Stimulated activated memory B cell treated with anti-CD40 and anti-IgM and Interleukin-4, amounts not matched to agents 10 μg/mL and 1 μg/mL and 100 μg/mL, for 72 hours (primary cell): ENCODE measurements at places on chromosomes 1 and 21.
A peak's percentile ranks its signal among the peaks of the same experiment; 100 is the strongest.

GRCh38 chr1:229031481-229032341, 239.2 kb upstream of the RAB4A start:
- H3K36me3 ChIP-seq: no peaks in the 10 kb centered on the region
- no peak overlapping the region for H3K4me3 ChIP-seq
- peaks cover 44% of the 10 kb centered on the region for H3K27me3 ChIP-seq
- ATAC-seq: no peak
- peaks cover 31% of the 10 kb centered on the region for H3K4me1 ChIP-seq
- H3K27ac ChIP-seq: no peak overlapping the region

DNA sequence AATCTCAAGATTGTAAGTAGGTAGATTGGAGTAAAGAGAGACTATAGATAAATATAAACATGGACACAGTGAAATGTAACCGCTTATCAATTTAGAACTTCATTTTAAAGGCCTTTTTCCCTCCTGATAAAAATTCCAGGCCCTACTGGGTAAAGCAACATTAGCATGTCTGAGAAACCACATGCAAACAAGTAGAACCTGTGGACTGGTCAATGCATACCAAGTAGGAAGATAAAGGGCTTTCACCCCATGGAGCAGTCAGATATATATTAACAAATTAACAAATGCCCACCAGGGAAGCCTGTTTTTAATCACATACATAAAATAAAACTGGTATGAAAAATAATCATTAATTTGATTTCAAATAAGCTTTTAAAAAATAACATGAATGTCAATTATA, 8.1 kb downstream of the DPH5 start:
- H3K36me3 ChIP-seq: peaks cover 70% of the 10 kb centered on the region
- ATAC-seq: no peak
- peaks cover 22% of the 10 kb centered on the region for H3K4me1 ChIP-seq
- no peak overlapping the region for H3K4me3 ChIP-seq
- no peak overlapping the region for H3K27ac ChIP-seq

DNA sequence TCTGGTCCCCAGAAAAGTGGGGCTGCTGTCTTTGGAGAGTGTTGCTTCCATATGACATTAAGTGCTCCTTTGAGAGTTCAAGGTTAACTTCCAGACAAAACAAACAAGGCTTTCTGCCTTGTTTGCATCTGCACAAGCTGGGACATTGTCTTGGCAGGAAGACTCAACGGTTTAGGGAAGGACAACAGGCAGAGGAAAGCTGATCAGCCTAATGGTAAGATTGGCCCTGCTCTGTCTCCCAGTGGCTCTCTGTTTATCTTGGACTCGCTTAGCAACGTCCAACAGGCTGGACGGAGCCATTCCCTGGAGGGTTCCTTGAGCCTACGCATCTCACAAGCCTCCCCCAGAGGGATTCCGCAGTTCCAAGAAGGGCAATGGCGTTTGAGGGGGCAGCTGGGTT, 62.2 kb upstream of the SLC44A3 start:
- H3K4me3 ChIP-seq: no peak overlapping the region
- H3K27ac ChIP-seq: no peak overlapping the region
- H3K36me3 ChIP-seq: no peaks in the 10 kb centered on the region
- peaks cover 42% of the 10 kb centered on the region for H3K27me3 ChIP-seq
- H3K4me1 ChIP-seq: no peaks in the 10 kb centered on the region

DNA sequence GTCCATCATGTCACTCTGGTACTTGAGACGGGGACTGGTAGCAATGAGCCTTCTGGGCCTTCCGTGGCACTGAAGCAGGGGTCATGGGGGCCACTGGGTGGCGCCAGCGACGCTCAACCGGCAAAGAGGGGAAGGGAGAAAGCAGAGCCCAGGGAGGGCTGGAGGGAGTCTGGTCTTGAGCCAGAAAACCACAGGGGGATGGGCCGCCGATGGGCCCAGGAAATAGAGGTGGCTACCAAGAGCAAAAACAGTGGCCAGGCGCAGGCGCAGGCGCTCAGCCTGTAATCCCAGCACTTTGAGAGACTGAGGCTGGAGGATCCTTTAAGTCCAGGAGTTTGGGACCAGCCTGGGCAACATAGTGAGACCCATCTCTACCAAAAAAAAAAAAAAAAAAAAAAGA, 21.8 kb downstream of the EXOC8 start:
- no peaks in the 10 kb centered on the region for H3K36me3 ChIP-seq
- H3K27ac ChIP-seq: no peak overlapping the region
- peak; percentile 70 for ATAC-seq
- H3K4me3 ChIP-seq: no peak overlapping the region
- peaks cover 6% of the 10 kb centered on the region for H3K4me1 ChIP-seq
- no peaks in the 10 kb centered on the region for H3K27me3 ChIP-seq

- H3K4me1 ChIP-seq: no peaks in the 10 kb centered on the region
- no peaks in the 10 kb centered on the region for H3K27me3 ChIP-seq
- no peak overlapping the region for H3K27ac ChIP-seq
- H3K36me3 ChIP-seq: peaks cover 57% of the 10 kb centered on the region
- ATAC-seq: no peak
Observed at GRCh38 chr1:6095511-6096242, 50.0 kb downstream of the KCNAB2 start.

GRCh38 chr1:116472431-116472961, 98.3 kb downstream of the CD58 start:
- no peaks in the 10 kb centered on the region for H3K36me3 ChIP-seq
- no peak for ATAC-seq
- no peak overlapping the region for H3K27ac ChIP-seq
- no peaks in the 10 kb centered on the region for H3K27me3 ChIP-seq
- no peak overlapping the region for H3K4me3 ChIP-seq
- no peaks in the 10 kb centered on the region for H3K4me1 ChIP-seq

- ATAC-seq: no peak
- no peak overlapping the region for H3K27ac ChIP-seq
- no peak overlapping the region for H3K4me3 ChIP-seq
- H3K4me1 ChIP-seq: no peaks in the 10 kb centered on the region
Observed at GRCh38 chr1:12745126-12745991, 641 bp upstream of the CFAP107 start.

DNA sequence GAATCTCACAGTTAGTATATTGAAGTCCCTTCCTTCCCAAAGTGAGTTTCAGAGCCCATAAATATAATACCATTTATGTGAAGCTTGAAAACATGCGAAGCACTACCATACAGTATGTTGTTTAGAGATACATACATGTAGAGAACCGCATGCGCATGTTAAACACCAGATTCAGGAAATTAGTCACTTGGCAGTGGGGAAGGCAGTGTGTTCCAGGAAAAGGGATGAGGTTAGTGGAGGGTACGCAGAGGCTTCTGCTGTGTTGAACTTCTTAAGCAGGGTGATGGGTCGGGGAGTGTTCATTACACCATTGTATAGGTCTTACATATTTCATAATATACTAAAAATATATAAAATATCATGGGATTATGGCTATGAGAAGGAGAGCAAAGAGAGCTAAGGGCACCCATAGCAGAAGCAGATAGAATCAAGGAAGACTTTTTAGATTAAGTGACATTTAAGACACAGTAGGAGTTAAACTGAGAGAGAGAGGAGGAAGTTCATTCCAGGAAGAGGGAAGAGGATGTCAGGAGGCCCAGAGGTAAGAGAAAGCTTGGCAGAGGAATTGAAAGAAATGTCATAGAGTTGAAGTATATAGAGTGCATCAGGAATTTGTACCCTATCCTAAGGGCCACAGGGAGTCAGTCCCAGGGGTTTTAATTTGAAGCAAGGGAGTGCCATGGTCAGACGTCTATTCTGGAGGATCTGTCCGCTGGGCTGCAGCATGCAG, 43.5 kb upstream of the SARS1 start:
- no peak for ATAC-seq
- no peaks in the 10 kb centered on the region for H3K36me3 ChIP-seq
- H3K4me3 ChIP-seq: no peak overlapping the region
- peaks cover 20% of the 10 kb centered on the region for H3K27me3 ChIP-seq
- no peak overlapping the region for H3K27ac ChIP-seq

DNA sequence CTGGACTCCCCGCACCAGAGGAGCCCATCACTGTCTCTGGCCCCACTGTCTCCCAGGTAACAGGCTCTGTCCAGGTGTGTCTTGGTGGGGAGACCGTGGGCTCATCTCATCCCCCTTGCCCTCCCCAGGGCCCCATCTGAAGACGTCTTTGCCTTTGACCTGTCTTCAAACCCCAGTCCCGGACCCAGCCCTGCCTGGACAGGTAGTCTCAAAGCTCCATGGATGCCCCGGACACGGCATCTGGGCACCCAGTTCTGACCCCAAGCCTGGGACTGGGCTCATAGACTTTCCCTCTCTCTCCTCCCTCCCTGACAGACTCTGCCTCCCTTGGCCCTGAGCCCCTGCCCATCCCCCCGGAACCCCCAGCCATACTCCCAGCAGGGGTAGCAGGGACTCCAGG, 6.3 kb upstream of the CATSPER4 start:
- H3K4me3 ChIP-seq: no peak overlapping the region
- H3K36me3 ChIP-seq: no peaks in the 10 kb centered on the region
- ATAC-seq: no peak
- H3K27me3 ChIP-seq: no peaks in the 10 kb centered on the region

GRCh38 chr21:33264561-33264960, 1.6 kb upstream of the IL10RB start:
- peaks cover 53% of the 10 kb centered on the region for H3K4me1 ChIP-seq
- H3K27me3 ChIP-seq: no peaks in the 10 kb centered on the region
- no peak overlapping the region for H3K27ac ChIP-seq

- no peak overlapping the region for H3K27ac ChIP-seq
- no peak for ATAC-seq
- H3K4me3 ChIP-seq: no peak overlapping the region
- H3K36me3 ChIP-seq: no peaks in the 10 kb centered on the region
- no peaks in the 10 kb centered on the region for H3K4me1 ChIP-seq
- H3K27me3 ChIP-seq: peaks cover 61% of the 10 kb centered on the region
Observed at GRCh38 chr1:22364764-22365163, 86.9 kb upstream of the ZBTB40 start.

DNA sequence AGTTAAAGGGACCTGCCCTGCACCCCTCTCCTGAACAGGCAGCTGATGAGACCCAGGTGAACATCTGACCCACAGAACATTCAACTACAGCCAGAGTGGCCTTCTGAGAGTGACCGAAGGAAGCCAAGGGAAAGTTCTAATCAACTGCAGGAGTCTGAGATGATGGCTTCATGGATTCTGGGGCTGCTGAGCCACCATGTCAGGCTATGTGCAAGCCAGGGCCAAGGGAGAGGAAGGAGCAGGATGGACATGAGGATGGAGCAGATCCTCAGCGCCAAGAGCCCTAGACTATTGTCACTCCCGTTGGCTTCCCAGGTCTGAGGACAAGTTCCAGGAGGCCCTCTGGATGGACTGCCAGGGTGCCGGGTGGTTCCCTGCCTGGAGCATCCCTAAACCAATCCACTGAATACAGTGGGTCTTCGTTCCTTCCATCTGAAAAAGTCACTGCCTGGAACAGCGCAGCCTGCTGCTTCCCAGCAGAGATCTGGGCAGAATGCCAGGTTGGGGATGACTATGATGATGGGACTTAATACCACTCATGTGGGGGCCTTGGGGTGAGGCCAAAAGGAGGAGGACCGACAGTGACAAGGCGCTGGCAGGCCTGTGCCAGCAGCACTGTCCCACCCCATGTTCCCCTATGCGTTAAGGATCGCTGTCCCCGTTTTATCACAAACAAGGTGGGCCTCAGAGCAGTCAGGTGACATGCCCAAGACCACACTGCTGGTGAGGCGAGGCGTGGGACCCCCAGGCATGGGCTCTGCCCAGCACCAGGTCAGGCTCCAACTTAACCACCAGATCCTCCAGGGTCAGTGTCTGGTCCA, 19.8 kb downstream of the SPOCD1 start:
- ATAC-seq: no peak
- H3K36me3 ChIP-seq: no peaks in the 10 kb centered on the region
- H3K27me3 ChIP-seq: peaks cover 39% of the 10 kb centered on the region
- H3K4me1 ChIP-seq: peaks cover 7% of the 10 kb centered on the region

DNA sequence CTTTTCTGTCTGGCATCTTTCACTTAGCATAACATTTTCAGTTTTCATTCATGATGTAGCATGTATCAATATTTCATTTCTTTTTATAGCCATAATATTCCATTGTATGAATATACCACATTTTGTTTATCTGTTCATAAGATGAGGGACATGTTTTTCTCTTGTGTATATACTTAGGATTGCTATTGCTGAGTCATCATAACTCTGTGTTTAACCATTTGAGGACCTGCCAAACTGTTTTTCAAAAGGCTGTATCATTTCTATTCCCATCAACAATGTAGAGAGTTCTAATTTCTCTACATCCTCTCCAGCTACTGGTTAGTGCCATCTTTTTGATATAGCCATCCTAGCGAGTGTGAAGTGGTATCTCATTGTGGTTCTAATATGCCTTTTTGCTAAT, 26.2 kb downstream of the MPZL1 start:
- peaks cover 4% of the 10 kb centered on the region for H3K36me3 ChIP-seq
- no peak overlapping the region for H3K4me3 ChIP-seq
- no peak for ATAC-seq
- peaks cover 69% of the 10 kb centered on the region for H3K4me1 ChIP-seq
- H3K27ac ChIP-seq: peak overlapping the region; percentile 83

DNA sequence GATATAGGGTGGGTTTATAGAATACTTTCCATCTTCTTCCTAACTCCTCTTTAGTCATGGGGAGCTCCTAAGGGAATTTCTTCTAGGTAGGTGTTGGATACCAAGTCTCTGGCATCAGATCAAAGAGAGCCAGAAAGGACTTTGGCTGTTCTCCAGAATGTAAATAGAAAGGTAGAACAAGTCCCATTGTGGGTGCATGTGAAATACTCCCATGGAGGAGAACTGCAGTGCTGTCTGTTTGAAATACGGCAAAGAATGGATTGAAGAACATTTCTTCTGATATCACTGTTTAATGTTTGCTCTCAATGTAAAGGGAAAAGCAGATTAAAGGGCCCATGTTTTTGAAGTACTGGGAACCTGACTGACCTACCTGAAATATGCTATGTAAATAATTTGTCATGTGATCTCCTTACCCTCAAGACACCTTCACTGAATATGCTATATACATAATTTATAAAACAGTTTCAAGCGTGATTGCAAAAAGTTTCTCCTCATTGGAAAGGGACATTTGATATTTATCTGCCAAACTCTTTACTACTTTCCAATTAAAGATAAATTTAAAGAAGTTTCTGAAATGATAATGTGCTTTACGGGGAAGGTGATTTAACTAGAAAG, 65.9 kb downstream of the LAMC1 start:
- peaks cover 6% of the 10 kb centered on the region for H3K36me3 ChIP-seq
- H3K4me1 ChIP-seq: peaks cover 10% of the 10 kb centered on the region
- H3K27me3 ChIP-seq: no peaks in the 10 kb centered on the region
- ATAC-seq: no peak

DNA sequence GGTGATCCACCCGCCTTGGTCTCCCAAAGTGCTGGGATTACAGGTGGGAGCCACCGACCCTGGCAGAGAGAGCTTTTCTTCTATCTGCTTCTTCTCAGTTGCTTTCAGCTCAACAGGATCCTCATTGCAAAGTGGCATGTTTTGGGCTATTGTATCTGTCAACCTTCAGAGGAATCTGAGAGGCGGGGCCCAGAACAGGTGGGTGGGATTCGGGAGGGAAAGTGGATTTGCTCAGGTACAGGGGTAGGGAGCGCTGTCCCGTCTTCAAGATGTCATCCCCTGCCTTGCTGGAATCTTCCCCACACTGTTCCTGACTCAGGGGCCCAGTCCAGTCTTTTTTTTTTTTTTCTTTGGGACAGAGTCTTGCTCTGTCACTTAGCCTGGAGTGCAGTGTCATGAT, 26.9 kb upstream of the RCC2 start:
- no peak overlapping the region for H3K4me3 ChIP-seq
- no peak overlapping the region for H3K27ac ChIP-seq
- H3K27me3 ChIP-seq: no peaks in the 10 kb centered on the region
- no peaks in the 10 kb centered on the region for H3K36me3 ChIP-seq
- H3K4me1 ChIP-seq: no peaks in the 10 kb centered on the region

GRCh38 chr1:31551208-31551607, 25.1 kb upstream of the TINAGL1 start:
- no peak overlapping the region for H3K4me3 ChIP-seq
- H3K27ac ChIP-seq: no peak overlapping the region
- ATAC-seq: no peak

- no peak for ATAC-seq
- no peaks in the 10 kb centered on the region for H3K36me3 ChIP-seq
- no peak overlapping the region for H3K4me3 ChIP-seq
- H3K27me3 ChIP-seq: peaks cover 23% of the 10 kb centered on the region
- H3K4me1 ChIP-seq: no peaks in the 10 kb centered on the region
Observed at GRCh38 chr21:35643176-35643575, 417.1 kb downstream of the SETD4 start.
